ENCODE measurements at places on chromosomes 6 and 20.
A peak's percentile ranks its signal among the peaks of the same experiment; 100 is the strongest.

- peak; percentile 26 for DNase-seq
Observed at GRCh38 chr6:152636021-152636608, 1.0 kb downstream of the SYNE1 start.

DNA sequence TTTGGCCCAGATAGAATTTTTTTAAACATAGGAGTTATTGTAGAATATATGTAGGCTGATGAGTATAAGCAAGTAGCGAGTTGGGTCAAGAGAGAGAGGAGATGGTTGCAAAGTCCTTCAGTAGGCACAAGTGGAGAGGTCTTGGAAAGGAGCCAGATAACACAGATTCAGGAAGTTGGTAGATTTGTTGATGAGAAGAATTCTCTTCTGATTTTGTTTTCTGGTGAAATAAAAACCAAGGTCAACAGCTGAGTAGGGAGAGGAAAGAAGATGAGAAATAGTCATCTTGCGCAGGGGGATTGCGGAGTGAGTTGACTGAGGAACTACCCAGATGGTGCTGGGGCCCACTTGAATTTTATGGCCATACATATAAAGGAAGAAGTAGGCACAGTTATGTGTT lies 17.4 kb upstream of the CD83 start:
- DNase-seq, result no peak

- DNase-seq, result peak; percentile 45
Observed at GRCh38 chr6:30213957-30214656, 901 bp upstream of the TRIM26 start.

GRCh38 chr20:51423810-51424209 lies 118.7 kb downstream of the NFATC2 start:
- DNase-seq, result no peak

DNA sequence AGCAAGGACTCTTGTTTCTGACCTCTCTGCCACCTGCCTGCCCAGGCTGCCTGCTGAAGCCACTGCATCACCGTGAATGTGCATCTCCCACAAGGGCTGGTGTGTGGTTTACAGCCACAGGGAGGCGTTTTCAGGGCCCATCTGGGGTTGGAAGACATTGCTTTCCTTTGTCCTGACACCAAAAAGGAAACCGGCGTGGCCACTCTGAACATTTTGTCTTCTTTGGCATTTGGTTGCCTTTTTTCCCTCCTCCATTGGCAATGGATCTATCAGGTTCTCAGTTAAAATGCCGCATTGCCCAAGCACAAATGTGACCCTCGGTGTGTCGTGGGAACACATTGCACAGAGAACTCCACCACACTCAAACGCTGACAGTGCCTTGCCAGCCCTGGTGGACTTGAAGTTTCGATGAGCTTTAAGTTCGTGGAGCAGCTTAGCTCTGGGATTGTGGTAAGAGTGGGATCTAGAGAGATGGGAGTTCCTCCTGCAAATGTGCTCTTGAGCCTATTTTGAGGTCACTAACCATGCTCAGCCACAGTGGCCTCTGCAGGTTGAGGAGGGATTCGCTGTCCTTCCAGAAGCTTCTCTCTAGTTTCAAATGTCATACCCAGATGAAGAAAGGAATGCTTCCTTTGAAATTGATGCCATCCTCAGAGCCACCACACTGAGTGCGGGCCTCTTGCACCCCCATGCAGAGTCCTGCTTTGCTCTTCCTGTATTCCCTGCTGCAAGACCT lies 14.8 kb upstream of the PCK1 start:
- DNase-seq, result no peak

DNA sequence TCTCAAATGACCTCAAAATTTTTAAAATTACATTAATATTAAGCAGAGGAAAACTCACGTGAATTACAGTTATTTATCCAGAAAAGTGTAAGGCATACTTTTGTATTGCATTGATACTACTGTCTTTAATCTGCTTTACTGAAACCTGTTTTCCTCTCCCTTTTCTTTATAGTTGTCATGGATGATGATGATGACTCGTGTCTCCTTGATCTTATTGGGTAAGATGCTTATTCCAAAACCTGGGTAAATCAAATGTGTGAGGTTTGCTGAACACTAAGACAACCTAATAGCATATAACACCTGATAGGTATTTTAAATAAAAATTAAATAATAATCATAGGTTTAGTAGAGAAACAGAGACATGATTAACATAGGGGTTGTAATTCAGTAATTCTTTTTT lies 40.0 kb downstream of the BICRAL start:
- DNase-seq, result no peak
